ENCODE measurements at places on chromosomes 4 and X. TPM values are rescaled to one million over a fixed set of nuclear protein-coding genes. Genes with fewer than 3 reads are reported as not detected.

Gene GAGE12F
- total RNA-seq, result 0.66 TPM

Gene UGT2B15
- not detected for total RNA-seq

Gene FUNDC2
- total RNA-seq, result 81.8 TPM

Gene PNMA5
- not detected for total RNA-seq

Gene SPANXD
- not detected for total RNA-seq

Gene SUPT20HL2
- not detected for total RNA-seq

Gene MAGEA1
- 2.2 TPM for total RNA-seq

Gene ADRA2C
- 15.7 TPM for total RNA-seq

Gene POLN
- total RNA-seq, result 0.85 TPM

Gene MFAP3L
- 32.0 TPM for total RNA-seq

Gene SPATA4
- not detected for total RNA-seq

Gene XK
- 0.26 TPM for total RNA-seq

Gene SULT1E1
- total RNA-seq, result not detected

Gene IL2RG
- total RNA-seq, result not detected

Gene HSFX1
- 0.85 TPM for total RNA-seq
